ENCODE measurements at places on chromosomes 5 and 9.

DNA sequence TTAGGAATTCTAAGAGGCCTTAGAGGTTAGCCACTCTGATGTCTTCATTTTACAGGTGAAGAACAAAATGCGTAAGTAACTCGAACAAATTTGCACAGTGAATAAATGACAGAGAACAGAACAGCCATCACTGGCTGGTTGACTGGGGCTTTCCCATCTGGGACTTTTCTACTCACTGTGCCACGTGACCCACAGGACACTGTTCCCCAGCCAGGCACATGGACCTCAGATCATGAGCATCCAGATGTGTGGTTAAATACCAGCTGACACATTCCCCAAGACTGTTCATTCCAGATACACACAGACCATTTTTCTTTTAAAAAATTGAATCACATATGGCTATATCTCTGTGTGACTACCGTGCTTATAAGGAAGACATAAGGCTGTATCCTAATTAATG lies 25.8 kb upstream of the MED10 start:
- DNase-seq, result no peak

DNA sequence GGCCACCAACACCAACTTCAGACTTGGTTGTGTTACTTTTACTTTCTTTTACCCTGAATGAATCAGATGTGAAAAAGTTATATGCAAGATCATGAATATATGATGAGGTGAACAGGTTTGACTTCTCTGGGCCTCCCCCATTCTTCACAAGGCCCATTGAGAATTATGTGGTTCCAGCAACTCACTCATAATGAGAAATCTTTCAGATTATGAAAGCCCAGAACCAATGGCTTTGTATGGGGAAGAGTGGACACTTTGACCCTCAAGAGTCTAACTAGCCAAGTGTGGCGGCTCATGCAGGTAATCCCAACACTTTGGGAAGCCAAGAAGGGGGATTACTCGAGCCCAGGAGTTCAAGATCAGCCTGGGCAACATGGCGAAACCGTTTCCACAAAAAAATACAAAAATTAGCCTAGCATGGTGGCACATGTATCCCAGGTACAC lies 16.1 kb upstream of the LNPEP start:
- DNase-seq, result no peak

- DNase-seq, result no peak
Measured at GRCh38 chr5:54362434-54362833, 52.1 kb upstream of the ARL15 start.

DNA sequence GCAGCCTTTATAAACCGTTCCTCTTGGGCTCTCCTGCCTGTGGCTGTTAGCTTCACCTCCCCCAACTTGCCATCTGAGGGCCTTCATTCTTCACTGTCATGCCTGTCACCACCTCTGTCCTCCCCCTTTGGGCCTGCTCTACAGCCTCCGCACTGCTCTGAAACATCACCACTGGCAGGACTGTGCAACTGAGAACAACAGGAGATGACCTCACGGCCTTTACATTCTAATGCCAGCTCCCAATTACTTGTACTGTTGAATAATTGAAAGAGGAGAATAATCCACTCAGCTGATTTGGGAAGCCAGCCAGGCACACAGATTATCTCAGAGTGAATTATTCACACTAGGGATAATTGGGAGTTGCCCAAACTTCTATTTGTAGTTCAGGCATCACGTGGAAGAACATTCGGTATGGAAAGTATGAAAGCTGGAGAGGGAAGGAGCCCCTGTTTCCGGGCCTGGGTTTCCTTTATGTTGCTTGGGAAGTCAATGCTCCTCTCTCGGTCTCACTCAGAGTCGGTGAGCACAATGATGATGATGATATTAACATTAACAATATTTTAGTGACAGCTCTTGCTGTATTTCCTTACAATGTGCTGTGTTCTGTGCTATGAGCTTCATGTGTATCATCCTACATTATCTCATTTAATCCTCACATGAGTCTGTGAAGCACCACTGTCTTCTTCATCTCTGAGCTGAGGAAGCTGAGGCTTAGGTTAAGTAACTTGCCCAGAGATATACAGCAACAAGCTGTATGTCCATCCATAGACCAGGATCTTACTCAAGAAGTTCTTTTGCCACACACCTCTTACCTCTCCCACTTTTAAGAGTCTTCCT lies 99.3 kb upstream of the LRRTM2 start:
- DNase-seq, result no peak

DNA sequence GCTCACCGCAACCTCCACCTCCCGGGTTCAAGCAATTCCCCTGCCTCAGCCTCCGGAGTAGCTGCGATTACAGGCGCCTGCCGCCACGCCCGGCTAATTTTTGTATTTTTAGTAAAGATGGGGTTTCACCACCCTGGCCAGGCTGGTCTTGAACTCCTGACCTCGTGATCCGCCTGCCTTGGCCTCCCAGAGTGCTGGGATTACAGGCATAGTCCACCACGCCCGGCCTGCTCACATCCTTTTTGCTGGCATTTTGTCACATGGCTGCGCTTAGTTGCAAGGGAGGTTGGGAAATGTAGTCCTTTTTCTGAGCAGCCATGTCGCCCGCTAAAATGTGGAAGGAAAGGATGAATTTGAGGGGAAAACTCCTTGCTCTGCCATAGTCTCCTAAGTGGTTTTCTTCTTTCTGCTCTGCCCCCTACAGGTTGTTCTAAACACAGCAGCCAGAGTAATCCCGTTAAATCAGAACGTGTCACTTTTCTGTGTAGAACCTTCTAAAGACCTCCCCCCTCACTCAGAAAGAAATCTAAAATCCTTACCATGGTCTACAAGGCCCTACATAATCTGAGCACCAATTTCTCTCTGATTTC lies 57.8 kb upstream of the HSPA9 start:
- no peak for DNase-seq

DNA sequence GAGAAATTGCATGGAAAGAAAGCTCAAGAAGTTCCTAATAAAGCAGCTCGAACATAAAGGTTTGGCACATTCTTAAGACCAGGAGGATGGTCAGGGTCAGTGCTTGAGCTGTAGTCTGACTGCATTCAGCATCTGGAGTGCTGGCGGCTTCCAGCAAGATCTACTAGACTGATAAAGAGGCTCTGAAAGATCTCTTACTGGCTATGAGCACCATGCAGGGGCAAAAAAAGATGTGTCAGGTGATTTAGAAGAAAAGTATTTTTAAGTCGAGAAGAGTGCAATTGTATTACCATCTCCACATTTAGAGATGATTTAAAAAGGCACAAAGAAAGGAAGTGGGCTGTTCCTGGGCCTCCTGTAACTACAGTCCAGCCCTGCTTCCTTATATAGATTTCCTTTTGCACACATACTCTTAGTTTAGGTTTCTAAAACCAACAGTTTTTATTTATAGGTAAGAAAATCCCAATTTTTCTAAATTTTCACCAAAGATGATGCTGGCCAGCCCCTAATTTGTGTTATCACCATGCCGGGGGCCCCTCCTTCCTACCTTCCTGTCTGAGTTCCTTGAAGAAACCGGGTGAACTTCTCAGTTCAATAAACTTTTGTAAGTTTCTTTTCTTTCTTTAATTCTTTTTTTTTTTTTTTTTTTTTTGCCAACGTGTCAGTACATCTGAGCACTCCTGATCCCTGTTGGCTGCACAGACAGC lies 65.9 kb upstream of the PLPP1 start:
- DNase-seq, result no peak

- DNase-seq, result no peak
Measured at GRCh38 chr9:5870020-5870339, 20.7 kb upstream of the MLANA start.

- no peak for DNase-seq
Measured at GRCh38 chr5:149212198-149212951, 59.3 kb upstream of the AFAP1L1 start.

DNA sequence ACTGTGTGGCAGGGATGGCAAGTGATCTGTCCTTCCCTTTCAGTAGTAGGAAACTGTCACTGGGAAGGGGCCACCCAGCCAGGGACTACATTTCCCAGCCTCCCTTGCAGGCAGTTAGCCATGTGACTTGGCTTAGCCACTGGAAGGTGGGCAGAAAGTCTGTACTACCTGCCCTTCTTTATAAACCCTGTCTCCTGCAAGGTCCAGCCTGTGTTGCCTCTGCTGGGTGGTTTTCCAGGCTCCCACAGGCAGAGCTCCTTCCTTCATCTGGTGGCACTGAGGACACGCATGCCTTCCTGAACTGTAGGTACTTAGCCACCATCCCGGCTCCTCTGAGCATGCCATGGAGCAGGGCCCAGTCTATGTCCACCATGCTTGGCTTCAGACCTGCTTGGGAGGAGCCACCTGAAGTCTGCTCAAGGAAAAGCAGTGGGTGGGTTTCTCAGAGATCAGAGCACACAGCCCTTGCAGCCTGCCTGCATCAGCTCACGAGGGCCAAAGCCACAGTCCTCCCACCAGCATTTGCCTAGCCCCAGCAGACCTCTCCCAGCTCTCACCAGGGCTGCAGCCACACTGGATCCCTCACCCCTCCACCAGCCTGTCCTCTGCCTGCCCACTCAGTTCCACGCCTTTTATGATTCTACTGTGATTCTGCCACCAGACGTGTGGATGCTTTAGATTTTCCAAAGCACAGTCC lies 16.7 kb upstream of the SLC25A51 start:
- DNase-seq, result peak; percentile 8

DNA sequence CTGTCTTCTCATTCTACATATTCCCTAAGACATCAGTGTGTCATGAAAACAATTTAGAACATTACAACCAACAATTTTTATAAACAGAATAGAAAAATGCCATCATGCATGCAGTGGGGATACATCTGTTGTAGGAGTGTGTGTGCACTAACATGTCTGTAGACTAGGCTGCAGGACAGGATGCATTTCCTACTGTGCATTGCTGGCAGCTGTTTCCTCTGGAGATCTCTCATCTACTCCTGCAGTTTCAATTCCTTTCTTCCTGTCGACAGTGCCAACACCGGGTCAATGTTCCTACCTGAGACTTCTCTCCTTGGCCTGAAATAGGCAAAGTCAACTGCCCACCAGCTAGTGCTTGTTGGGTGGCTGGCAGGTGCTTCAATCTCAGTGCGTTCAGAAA lies 69.8 kb downstream of the ANKH start:
- DNase-seq, result no peak

DNA sequence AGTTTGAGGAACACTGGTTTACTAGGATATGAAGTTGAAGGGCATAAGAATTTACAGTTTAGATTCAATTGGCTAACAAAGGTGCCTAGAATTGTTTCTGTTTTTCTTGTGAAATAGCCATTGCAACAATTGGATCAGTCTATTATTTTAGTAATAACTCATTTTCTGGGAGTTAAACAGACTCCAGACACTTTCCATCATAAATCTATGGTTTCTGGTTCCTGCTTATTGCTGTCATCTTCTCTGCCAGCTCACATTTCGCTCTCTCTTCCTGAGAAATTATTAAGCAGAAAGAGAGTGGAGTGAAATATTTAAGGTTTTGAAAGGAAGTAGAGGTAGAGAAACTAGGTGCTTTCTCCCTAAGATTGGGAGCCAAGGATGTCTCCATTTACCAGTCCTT lies 165.1 kb upstream of the PRR16 start:
- DNase-seq, result no peak

- no peak for DNase-seq
Measured at GRCh38 chr9:134169724-134170401, 5.5 kb upstream of the RNU6ATAC start.

DNA sequence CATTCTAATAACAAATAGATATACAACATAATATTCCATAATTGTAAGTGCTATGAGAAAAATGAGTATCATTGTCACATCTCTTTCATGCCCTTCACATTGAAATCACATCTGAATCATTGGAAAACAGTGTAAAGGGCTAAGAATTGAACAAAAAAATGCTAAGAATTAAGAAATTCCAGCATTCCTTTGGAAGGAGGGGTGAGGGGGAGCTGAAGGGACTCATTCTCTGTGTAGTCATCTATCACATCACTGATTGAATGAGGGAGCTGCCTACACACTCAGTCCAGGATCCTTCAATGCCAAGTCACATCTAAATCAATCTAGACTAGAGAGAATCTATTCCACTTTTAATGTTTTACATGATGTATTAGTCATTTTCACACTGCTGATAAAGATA lies 286.6 kb downstream of the DTWD2 start:
- no peak for DNase-seq

GRCh38 chr9:12785260-12785770 lies 10.5 kb downstream of the LURAP1L start:
- no peak for DNase-seq

GRCh38 chr5:61667525-61668218 lies 335.6 kb downstream of the ZSWIM6 start:
- DNase-seq, result no peak

GRCh38 chr5:59816654-59817300 lies 76.7 kb downstream of the PDE4D start:
- DNase-seq, result no peak

- no peak for DNase-seq
Measured at GRCh38 chr5:177378884-177379883, 5.0 kb upstream of the SLC34A1 start.

DNA sequence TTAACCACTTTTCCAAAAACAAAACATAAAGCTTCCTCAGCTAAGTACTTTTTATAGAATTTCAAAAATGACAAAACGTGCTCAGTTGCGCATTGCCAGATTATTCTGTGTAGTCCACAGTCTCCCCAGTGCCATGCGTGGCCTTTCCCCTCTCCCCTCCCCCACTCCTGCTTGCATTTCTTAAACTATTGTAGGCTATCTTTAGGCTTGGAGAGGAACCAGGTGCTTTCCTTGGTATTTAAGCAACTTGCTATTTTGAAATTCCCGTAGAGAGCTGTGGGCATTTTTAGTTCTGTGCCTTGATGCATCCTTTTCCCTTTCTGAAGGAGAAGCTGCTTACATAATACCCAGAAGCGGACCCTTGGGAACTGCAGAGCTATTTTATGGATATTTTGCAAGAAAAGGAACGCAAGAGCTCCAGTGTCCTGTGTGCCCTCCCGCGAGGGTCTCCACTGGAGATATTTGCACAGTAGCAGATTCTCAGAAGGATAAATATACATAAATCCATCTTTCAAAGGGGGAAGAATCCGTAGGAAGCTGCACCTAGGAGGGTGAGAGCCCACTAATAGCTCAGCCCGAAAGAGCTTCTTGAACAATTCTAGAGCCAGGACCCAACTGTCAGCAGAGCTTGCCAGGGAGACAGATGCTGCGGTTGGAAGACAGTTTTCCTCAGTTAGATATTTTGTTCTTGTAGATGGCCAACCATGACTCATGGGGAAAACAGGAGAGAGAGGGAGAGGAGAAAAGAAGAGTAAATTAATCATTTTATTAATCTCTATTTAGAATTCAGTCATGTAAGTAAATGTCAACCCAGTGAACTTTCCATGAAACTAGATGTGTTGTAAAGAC lies 1298.3 kb upstream of the WWC1 start:
- DNase-seq, result no peak

DNA sequence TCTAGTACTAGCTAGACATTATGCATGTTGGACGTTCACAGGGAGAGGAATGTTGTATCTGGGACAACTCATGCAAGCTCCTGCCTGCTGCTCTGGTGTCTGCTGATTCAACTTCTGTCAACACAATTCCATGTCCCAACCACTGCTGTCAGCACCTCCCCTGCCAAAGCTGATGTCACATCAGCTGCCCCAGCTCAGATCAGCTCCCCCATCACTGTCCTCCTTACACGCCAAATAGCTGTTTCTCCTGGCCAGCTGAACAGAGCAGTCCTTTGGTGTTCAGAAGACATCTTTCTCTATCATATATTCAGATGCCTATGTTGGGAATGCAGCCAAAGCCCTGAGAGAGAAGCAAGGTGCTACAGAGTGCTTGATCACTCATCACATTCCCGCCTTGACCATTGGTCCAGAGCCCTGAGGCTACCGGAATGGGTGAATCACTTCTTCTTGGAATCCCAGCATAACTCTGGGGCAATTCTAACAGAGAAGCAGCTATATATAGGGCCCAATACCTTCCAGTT lies 223.3 kb downstream of the SEC61B start:
- no peak for DNase-seq

Data from omental fat pad (tissue), 4 donors.